Substantia nigra (tissue), 51 donors: ENCODE measurements at places on chromosomes 7 and 10.

DNA sequence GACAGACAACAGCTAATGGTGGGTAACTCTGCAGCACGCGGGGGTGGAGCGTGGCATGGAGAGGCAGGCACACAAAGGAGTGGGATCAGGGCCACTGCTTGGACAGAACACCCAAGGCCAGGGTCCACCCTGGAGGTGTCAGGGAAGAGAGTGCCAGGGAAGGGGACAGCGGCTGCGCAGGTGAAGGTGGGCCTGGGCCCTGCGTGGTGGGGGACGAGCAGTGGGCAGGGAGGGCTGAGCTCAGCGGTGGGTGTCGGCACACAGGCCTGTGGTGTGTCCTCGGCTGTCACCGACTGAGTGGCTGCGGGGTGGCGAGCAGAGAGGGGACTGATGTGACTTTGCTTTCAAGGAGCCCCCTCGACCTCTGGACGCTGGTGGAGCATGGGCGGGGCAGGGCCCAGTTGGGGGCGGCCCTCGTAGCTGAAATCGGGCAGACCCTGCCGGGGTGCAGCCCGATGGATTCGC is 8.4 kb upstream of the SCART1 start:
- DNase-seq = no peak

DNA sequence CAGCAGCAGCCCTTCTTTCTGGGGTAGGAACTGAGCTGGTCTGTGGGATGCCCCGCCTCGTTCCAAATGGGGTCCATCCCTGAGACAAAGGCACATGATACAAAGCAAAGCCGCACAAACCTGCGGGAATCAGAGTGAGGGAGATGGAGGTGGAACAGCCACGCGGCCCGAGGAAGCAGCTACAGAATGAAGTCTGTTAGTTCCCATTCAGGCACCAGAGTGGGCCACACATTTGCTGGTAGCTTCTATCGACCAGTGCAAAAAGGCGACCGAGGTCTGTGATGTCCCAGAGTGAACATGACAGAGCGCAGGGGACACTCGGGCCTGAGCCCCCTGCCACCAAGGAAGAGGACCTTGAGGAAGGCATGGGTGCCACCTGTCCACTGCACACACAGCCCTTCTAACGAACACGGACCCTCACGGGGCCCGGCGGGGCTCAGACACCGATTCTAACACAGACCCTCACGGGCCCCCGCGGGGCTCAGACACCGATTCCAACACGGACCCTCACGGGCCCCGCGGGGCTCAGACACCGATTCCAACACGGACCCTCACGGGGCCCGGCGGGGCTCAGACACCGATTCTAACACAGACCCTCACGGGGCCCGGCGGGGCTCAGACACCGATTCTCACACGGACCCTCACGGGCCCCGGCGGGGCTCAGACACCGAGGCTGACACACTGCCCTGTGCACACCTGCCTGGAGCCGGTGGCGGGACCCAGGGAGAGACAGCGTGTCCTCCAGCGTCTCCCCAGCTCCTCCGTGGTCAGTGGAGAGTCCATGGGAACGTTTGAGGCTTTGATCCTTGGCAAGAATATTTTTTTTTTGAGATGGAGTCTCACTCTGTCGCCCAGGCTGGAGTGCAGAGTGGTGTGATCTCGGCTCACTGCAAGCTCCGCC is 32.8 kb upstream of the FAM20C start:
- no peak for DNase-seq

- no peak for DNase-seq
Observed at GRCh38 chr10:79387974-79388850, 40.9 kb downstream of the PPIF start.

GRCh38 chr10:11147722-11148121 is 130.1 kb downstream of the CELF2 start:
- no peak for DNase-seq

- DNase-seq = no peak
Observed at GRCh38 chr10:84075226-84076046, 63.9 kb upstream of the GHITM start.

DNA sequence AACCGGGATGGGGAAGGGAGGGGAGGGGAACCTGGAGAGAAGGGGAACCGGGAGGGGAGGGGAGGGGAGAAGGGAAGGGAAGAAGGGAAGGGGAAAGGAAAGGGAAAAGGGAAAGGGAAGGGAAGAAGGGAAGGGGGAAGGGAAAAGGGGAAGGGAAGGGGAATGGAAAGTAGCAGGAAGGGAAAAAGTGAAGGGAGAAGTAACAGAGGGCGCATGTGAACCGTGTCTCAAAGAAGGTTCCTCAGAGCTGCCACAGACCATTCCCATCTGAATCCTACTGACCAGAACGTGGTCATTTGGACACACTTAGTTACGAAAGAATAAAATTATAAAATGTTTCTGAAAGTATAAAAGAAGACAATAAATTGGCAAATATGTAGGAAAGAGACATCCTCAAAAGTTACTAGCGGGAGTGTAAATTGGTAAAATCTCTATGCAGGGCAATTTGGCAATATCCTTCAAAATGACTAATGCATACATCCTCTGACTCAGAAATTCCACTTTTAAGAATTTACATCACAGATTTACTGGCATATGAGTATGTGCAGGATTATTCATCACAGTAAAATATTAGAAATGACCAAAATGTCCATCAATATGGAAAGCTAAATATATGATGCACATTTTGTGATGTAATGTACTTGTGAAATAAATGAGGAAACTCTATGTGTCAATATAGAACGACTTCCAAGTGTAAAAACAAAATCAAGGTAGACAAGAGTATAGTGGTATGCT is 12.9 kb downstream of the C10orf67 start:
- no peak for DNase-seq

- no peak for DNase-seq
Observed at GRCh38 chr7:140416560-140416959, 12.7 kb downstream of the RAB19 start.

GRCh38 chr7:3243256-3243655 is 57.8 kb upstream of the SDK1 start:
- no peak for DNase-seq

DNA sequence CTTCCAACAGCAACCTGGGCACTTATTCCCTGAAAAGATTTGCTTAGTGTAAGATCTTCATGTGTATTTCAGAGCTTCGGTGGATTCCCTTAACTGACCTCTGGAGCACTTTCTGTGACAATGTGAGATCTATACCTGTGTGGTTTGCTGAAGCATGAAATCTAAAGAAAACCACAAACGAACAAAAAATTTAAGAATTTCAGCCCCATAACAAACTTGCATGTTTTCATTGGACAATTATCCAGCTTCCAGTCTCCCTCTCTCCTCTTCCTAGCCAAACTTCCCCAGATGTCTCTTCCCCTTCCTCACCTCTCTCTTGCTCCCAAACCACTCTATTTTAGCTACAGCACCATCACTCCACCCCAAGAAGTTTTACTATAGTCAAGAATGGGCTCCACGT is 279.9 kb upstream of the SORCS1 start:
- no peak for DNase-seq

DNA sequence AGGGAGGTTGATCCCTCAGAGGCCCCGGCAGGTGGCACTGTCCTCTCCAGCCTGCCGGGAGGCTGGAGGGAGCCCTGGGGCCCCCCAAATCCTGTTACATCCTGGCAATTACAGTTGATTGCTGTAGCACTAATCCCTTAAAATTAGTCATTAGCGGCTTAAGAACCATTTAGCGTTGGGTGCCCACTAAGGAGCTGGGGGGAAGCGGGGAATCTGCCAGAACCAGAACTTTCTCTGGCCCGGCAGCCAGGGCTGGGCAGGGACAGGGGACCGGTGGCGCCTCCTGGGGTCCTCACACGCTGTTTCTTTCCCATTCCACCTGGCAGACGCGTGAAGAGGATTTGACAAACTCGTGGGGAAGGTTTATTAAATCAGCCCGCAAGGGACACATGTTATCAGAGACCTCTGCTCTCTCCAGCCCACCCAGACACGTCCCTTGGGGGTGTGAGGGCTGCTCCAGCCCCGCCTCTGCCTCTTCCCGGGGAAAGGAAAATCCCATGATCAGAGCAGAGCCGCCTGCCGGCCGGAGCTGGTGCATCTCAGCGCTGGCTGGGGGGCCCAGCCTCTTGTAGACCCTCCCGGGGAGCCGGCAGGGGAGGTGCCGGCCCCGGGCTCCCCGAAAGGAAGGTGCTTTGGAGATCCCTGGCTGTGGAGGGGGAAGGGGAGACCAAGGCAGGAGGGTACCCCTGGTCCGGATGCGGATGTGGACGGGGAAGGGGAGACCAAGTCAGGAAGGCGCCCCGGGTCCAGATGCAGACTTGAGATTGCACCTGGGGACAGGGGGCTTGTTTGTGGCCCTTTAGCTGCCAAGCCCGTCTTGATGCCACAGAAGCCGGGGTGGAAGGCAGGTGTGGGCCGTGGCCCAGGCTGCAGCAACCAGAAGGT is 142.7 kb downstream of the ELFN1 start:
- no peak for DNase-seq

- DNase-seq = no peak
Observed at GRCh38 chr7:118305671-118306070, 81.2 kb downstream of the ANKRD7 start.

DNA sequence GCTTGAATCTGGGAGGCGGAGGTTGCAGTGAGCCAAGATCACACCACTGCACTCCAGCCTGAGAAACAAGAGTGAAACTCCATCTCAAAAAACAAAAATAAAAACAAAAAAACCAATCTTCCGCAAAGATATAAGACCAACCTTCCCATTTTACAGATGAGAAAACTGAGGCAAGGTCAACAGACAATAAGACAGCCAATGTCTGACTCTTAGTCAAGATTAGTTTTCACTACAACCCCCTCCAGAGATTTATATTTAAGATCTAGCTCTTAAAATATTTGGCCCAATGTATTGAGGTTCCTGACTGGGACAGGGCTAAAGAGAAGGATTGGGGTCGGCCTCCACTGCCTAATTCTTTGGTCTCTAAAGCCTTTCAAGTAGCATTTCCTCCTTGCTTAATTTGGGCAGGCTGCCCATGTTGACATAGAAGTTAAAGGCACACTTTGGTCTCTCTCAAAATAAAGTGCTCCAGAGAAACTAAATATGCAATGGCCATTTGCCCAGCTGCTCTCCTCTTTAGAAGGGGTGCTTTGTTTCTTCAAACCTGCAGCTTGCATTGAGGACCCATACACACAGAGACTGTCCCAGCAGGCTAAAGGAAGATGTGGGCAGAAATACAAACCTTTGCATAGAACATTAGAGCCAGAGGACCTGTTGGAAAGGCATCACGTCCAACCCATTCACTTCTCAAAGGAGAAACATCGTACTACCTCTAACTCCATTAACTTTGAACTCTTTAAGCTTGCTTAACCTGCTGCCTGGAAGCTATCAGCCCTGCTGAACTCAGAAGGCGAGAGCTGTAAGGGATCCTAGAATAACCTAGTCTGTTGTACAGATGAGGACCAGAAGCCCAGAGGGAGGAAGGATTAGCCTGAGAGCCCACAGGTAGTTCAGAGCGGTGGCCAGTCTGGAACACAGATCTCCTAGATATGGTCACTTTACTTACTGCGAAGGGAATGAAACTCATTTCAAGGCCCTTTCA is 3.9 kb downstream of the TECTB start:
- peak; percentile 23 for DNase-seq

DNA sequence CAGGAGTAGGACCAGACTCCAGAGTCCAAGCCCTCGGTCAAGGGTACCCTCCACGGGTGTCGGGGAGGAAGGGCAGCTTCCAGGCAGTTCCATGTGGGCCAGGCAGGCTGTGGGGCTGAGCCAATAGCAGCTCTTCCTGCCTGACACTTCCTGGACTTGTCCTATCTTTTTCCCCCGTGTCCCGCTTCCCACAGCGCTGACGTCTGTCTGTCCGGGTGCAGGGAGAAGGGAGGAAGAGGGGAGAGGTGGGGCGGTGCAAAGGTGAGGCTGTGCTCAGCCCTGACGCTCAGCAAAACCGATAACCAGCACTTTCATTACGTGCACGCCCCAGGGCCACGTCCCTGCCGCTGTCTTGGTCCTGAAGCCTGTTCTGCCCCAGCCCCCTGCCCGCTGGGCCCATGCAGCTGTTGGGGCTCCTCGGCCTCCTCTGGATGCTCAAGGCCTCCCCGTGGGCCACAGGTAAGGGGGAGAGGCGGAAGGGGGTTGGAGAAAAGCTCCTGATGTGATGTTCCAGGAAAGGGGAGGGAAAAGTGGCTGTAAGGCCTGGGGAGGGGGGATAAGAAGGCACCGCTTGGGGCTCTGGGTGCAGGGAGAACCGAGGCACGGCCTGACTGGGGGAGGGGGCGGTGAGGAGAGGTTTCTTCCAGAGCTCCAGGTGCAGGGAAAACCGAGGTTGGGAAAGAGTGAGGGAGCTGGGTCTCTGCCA is at the start of gene MUC3A:
MUC3A (plus strand) TSS at position 308 of the 706 bp plus-strand sequence; CDS start at position 399, 91 bp downstream.
- DNase-seq = no peak

GRCh38 chr10:97543025-97543546 is 29.5 kb upstream of the ANKRD2 start:
- peak; percentile 92 for DNase-seq

DNA sequence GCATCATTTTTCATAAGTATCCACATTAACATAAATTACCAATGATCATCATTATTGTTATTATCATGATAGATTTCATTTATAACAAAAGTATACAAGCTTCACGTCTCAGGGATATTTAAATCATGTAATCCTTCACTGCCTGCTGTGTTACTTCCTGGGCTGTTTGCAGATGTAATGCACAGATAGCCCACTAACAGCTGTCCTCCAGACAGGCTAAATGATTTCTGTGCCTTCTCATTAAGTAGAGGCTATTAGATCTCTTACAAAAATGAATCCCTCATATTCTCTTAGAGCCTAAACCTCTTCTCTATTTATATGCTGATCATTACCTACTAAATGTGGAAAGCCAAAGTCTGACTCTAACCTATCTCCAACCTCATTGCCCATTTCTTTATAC is 9.3 kb downstream of the PCLO start:
- DNase-seq = no peak

GRCh38 chr7:36851382-36851781 is 127.1 kb upstream of the AOAH start:
- DNase-seq = no peak

- no peak for DNase-seq
Observed at GRCh38 chr7:47379629-47380324, 202.1 kb downstream of the TNS3 start.

DNA sequence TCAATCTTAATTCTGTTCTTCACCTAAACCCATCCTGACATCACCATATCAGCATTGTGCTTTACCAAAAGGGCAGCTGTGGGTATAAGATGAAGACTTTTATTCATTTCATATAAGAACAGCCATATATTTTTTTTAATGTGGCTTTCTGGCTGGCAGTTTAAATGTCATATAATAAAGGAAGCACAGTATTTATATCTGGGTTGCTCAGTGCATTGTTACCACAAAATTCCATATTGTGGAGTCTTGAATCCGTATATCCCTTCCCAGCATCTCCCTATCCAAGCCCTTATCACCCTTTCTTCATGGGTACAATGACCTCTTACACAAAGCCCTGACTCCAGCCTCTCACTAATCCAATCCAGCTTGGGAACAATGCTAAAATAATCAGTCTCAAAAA is 125.8 kb downstream of the RAPGEF5 start:
- DNase-seq = no peak

DNA sequence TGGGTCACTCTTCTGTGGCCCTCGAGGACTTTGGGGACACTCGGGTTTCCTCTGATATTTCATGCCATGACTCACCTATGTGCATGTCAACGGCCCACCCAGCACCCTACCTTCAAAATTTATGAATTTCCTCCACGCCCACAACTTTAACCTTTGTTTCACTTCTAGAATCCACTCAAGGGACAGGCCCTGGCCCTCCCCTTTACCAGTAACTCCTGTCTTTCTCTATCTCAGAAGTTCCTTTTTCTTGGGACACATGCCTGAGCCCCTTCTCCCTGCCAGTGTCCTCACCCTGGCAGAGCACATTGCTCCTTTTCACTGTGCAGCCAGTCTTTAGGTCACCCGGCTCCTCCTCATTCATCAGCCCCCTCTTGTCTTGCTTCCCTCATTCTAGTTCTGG is 282.5 kb upstream of the KLF6 start:
- no peak for DNase-seq
